ENCODE measurements at places on chromosomes 1 and 21.

DNA sequence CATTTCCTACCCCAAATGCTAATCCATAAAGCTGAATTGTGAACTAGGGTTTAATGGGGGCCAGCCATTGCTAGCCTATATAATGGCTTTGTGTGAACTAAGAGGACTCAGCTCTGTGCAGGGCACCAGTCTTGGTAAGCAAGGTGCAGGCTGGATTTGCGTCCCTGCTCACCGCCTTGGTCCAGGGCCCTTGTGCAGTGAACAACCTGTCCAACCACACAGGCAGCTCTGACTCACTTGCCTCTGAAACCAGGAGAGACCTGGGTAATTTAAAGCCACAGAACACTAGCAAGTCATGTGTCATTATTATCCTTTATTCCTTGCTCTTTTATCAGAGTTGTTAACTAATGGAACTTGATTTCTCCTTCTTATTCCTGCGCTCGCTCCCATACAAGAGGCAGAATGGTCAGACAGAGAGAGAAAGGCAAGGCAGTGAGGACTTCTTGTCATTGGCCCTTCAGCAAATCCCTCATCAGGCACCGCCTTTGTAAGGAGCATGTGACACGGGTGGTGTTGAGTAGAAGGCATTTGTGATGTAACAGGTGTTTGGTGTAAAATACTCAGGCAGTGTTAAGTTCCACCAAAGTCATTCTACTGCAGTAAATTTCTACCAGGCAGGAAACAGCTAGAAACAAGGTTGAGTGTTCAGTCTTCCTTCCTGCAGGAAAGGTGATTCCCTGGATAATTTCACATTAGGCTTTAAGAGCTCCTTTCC lies 67.3 kb upstream of the OLIG2 start:
- DNase-seq = no peak

GRCh38 chr1:201944002-201944401 lies 2.3 kb downstream of the LMOD1 start:
- DNase-seq = no peak

GRCh38 chr1:18932387-18932786 lies 24.1 kb downstream of the IFFO2 start:
- DNase-seq = no peak

DNA sequence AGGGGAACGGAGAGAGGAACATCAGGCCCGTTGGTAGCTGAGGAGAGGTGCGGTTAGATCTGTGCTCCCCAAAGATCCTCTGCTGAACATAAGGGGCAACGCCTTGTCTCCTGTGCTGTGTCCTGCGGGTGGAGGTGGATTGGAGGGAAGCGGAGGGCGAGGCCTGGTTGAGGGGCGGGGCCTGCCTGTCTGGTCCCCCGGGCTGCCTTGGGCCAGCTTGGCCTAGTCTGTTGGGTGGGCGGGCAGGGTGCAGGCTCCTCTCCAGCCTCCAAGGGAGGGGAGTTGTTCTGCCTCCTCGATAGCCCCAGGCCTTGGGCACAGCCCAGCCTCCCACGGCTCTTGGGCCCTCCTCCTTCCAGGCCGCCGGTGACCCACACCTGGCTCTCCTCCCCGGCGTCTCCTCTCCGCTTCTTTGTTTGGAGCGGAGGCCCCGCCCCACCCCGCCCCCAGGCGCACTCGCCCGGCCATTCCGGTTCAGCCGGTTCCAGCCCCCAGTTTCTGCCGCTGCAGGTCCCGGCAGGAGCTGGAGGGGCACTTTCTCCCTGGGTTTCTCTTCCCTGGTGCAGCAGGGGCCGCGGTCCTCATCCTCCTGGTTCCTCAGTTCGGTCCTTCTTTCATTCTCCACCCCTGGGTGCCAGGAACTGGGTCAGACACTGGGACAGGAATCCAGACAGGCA lies 19.4 kb downstream of the PTPRF start:
- DNase-seq = peak; percentile 93

DNA sequence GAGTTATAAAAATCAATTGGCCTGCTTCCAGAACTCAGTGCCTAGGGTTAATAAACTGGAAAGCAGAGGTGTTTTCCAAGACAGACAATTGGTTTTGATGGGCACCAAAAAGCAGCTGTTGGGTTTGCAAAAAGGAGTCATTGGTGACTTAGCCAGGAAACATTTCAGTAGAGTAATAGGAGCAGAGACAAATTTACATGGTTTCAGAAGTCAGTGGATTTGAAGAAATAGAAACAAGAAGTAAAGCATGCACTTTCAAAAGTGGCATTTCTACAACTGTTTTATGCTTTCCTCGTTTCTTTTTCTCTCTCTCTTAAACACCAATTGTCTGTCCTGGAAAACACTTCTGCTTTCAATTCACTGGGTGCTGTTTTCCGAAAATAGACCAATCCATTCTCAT lies 87.8 kb downstream of the GLUL start:
- no peak for DNase-seq

GRCh38 chr1:100699744-100700143 lies 19.8 kb upstream of the VCAM1 start:
- DNase-seq = no peak

Data from mucosa of descending colon (tissue), 3 donors.